ENCODE measurements at places on chromosomes 6 and 20.

DNA sequence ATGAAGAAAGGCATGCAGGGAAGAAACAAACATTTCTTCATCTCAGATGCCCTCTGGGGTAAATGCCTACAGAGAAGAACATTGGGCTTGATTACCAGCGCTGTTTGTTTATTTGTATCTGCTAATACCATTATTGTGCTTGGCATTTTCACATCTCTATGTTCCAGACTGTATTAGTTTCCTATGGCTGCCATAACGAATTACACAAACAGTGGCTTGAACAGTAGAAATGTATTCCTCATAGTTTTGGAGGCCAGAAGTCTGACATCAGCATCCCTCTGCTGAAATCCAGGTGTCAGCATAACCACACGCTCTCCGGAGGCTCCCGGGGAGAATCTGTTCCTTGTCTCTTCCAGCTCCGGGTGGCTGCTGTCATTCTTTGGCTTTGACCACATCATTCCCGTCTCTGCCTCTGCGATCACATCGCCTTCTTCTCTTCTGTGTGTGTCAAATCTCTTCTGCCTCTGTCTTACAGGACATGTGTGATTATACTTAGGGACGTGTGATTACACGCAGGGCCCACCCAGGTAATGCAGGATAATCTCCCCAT lies 241.6 kb upstream of the SUPT3H start:
- peak; percentile 78 for DNase-seq

- no peak for DNase-seq
Observed at GRCh38 chr6:146856296-146856695, 257.5 kb downstream of the ADGB start.

- peak; percentile 8 for DNase-seq
Observed at GRCh38 chr6:15661853-15662325, 939 bp downstream of the DTNBP1 start.

DNA sequence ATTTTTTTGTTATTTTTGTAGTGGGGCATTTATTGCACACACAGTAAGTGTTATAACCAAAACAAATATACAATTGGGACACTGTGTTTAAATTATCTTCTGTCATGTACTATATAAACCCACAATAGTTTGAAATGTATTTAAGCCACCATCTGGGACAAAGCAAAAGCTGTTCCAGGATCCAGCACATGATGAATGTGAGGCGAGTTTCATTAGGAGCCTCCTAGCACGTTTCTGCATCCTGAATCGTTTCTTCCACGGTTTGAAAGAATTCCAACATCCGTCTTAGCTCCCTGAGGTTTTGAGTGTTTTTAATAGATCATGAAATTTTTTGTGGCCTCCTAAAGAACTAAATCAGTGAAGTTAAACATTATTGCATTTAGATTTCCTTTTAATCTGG lies 65.8 kb downstream of the EYA4 start:
- DNase-seq, result no peak

GRCh38 chr20:51422514-51423289 lies 119.8 kb downstream of the NFATC2 start:
- no peak for DNase-seq

DNA sequence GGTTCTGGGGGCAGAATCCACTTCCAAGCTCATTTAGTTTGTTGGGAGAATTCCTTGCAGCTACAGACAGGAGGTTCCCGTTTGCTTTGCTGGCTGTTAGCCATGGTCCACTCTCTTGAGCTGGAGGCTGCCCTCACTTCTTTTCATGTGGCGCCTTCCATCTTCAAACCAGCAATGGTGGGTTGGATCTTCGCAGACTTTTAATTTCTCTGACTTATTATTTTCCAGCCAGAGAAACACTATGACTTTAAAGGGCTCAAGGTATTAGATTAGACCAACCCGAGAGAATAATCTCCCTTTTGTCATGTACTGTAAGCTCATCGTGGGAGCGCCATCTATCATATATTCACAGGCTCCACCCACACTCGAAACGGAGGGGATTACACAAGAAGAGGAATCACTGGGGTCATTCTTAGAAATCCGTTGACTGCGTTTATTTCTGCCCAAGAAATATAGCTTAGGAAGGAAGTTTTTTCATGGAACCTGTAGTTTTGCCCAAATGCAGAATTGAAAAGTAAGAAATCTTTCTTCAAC lies 38.9 kb downstream of the SAMD5 start:
- peak; percentile 67 for DNase-seq

DNA sequence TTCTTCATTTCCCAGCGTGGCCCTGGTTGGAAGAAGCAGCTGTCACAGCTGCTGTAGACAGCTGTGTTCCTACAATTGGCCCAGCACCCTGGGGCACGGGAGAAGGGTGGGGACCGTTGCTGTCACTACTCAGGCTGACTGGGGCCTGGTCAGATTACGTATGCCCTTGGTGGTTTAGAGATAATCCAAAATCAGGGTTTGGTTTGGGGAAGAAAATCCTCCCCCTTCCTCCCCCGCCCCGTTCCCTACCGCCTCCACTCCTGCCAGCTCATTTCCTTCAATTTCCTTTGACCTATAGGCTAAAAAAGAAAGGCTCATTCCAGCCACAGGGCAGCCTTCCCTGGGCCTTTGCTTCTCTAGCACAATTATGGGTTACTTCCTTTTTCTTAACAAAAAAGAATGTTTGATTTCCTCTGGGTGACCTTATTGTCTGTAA lies 292.7 kb downstream of the ESR1 start:
- DNase-seq, result peak; percentile 38

- DNase-seq, result no peak
Observed at GRCh38 chr6:159101656-159102055, 56.9 kb upstream of the TAGAP start.
